ENCODE measurements at places on chromosomes 12 and 14.

GRCh38 chr14:21494902-21495762 is 16.0 kb downstream of the METTL3 start:
- DNase-seq: no peak

- no peak for DNase-seq
These were observed 98.3 kb upstream of the ESRRB start for GRCh38 chr14:76277586-76278130.

- DNase-seq: no peak
These were observed 174.6 kb downstream of the ETV6 start for GRCh38 chr12:11824069-11824468.

- DNase-seq: no peak
These were observed 982 bp downstream of the RBMS2 start for GRCh38 chr12:56522411-56523193.

- no peak for DNase-seq
These were observed 42.0 kb downstream of the AREL1 start for GRCh38 chr14:74670726-74671411.

- peak; percentile 26 for DNase-seq
These were observed 13.1 kb downstream of the CFAP54 start for GRCh38 chr12:96502477-96502876.

DNA sequence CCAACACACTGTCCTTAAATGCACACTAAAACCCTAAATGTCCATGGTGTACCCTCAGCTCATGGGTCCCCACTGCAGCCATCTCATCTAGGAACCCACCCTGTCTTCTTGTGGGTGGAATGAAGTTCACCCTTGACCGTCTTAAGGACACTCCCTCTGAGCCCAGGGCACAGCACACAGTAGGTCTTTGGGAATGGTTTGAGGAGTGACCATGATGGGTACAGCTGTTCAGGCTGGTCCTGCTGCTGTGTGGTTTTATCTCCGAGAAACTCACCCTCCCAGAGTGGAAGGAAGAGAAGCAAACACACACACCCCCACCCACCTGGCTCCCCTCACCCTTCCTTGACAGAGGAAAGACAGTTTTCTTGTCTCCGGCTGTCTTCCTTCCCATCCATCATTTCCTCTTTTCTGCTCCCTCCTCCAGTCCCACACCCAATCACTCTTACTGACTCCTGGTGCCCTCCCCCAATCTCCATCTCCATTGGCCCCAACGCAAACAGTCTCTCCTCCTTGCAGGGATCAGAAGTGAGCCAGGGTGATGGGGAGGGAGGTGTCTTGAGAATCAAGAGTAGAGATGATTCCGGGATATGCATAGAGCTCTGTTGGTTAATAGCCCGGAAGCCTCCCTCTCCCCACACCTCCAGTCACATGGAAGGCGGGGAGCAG is 105.9 kb upstream of the LHX5 start:
- DNase-seq: no peak

- DNase-seq: no peak
These were observed 332.9 kb downstream of the DPF3 start for GRCh38 chr14:72560889-72561493.
